ENCODE measurements at places on chromosomes 2 and 18. TPM values are rescaled to one million over a fixed set of nuclear protein-coding genes. Genes with fewer than 3 reads are reported as not detected.
A peak's percentile ranks its signal among the peaks of the same experiment; 100 is the strongest.

- no peaks in the 10 kb centered on the region for H3K27me3 ChIP-seq
- no peak for DNase-seq
- no peak overlapping the region for H3K27ac ChIP-seq
- H3K4me3 ChIP-seq: no peak overlapping the region
Observed at GRCh38 chr2:208565690-208566416, 159.3 kb downstream of the PTH2R start.

GRCh38 chr2:179428649-179429048 lies 164.0 kb upstream of the SESTD1 start:
- no peaks in the 10 kb centered on the region for H3K4me1 ChIP-seq
- no peaks in the 10 kb centered on the region for H3K36me3 ChIP-seq
- peaks cover 6% of the 10 kb centered on the region for H3K27me3 ChIP-seq
- H3K4me3 ChIP-seq: no peak overlapping the region
- H3K27ac ChIP-seq: no peak overlapping the region

- H3K27ac ChIP-seq: no peak overlapping the region
- H3K4me1 ChIP-seq: no peaks in the 10 kb centered on the region
- DNase-seq: no peak
- H3K27me3 ChIP-seq: no peaks in the 10 kb centered on the region
Observed at GRCh38 chr2:79580175-79580574, 67.3 kb downstream of the CTNNA2 start.

DNA sequence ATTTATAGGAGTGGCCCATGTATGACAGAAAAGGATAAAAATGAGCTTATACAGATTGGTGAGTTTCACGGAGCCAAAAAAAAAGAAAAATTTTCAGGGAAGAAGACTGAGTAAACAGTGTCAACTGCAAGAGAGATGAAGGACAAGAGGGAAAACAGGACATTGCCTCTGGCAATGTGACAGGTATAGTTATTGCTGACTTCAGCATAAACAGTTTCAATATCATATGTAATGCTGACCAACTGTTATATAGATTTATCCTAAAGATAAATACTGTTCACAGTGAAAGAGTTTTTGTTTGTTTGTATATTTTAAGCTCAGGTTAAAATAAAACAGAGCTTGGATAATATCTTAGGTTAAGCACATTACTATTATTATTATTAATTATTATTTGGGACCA lies 98.0 kb upstream of the FSIP2 start:
- DNase-seq: no peak
- H3K27ac ChIP-seq: no peak overlapping the region
- H3K4me3 ChIP-seq: no peak overlapping the region
- no peaks in the 10 kb centered on the region for H3K36me3 ChIP-seq
- H3K27me3 ChIP-seq: no peaks in the 10 kb centered on the region

DNA sequence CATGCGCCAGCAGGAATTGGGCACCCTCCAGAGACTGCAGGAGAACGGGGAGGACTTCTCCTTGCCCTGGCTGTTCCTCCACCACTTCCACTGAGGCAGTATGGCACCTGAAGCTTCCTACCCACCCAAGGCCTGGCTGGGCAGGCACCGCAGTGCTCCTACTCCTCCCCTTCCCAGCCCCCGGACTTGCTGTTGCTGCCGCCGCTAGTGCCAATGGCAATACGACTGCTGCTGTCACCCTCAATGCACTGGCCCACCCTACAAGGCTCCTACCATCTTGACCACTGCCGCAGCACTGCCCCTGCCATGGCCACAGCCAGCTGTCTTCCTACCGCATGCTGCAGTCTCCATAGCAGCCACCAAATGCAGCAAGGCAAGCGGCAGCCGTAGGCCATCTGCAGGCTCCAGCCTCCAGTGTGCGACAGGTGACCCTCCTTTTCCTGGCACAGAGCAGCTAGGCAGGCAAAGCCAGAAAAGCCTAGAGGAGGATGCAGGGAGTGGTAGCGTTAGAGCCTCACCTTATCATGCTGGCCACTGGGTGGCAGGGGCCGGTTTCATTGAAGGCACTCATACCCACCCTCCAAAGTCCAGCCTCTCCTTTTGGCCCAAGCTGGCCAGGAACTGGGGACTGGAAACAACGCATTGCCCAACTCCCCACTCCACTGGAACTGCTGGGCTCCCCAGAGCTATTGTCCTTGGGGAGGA lies 47.4 kb upstream of the ANKRD62 start:
- no peak overlapping the region for H3K4me3 ChIP-seq
- H3K27me3 ChIP-seq: no peaks in the 10 kb centered on the region
- no peaks in the 10 kb centered on the region for H3K4me1 ChIP-seq
- H3K36me3 ChIP-seq: no peaks in the 10 kb centered on the region
- DNase-seq: no peak

DNA sequence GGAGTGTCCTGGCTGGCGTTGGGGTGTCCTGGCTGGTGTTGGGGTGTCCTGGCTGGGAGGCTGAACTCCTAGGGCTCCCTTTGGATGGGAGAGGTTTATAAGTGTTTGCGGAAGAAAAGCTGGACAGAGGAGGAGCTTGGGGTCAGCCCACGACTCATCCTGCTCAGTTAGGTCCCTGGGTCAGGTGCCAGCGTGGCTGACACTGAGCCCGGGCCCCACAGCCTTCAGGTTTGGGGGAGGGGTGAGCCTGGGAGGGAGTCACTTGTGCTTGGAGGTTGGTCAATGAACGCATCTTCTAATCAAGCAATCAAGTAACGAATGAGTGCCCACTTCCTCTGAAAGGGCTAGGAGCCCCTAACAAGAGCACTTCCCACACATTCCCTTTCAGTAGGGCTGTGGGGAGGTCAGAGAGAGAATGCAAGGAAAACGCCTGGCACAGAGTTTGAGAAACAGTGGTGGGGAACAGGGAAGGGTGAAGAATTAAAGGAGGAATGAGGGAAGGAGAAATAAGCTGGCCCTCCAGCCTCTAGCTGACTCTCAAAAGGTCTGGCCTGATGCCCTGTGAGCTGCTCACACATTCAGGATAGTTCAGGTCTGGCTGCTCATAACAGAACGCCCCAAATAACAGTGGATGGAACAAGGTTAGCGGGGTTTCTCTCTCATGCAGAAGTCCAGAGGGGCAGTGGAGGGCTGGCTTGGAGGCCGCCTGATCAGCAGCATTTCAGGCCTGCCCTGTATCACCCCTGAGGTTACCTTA lies 670 bp downstream of the KCNIP3 start:
- no peaks in the 10 kb centered on the region for H3K36me3 ChIP-seq
- H3K27ac ChIP-seq: no peak overlapping the region
- no peak for DNase-seq

DNA sequence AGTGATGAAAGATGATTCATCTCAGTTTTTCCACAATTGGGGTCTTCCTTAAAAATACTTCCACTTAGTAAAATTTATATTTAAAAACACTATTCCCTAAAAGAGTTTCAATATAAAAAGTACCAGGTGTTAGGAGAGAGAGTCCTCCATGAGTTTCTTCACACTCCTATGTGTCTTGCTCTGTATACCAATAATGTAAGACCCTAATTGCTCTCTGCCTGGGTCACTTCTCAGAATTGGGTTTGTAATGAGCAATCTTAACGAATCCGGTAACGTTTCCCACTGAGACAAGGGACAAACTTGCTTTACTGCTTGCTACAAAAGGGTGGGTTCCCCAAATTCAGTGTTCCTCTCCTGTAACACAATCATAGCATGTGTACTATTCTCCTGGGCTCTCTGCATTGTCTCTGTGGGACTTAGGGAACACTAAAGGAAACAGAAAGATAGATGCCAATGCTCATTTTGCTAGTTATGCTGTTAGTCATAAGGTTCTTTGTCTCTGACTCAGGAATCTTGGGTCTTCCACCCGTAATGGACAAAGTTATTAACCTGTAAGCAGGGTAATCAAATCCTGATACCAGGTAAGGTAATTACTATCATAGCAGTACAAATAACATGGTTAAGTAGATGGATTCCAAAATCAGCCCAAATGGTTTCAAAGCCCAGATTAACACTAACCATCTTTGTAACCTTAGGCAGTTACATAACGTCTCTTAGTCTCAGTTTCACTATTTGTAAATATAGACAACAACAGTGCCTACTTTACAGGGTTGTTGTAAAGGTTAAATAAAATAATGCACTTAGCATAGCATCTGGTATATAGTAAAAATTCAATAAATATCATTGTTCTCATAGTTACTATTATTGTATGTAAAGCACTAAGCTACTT lies 46.3 kb downstream of the ITSN2 start:
- no peaks in the 10 kb centered on the region for H3K27me3 ChIP-seq
- H3K4me3 ChIP-seq: no peak overlapping the region
- DNase-seq: no peak
- H3K36me3 ChIP-seq: peaks cover 27% of the 10 kb centered on the region
- no peaks in the 10 kb centered on the region for H3K4me1 ChIP-seq

DNA sequence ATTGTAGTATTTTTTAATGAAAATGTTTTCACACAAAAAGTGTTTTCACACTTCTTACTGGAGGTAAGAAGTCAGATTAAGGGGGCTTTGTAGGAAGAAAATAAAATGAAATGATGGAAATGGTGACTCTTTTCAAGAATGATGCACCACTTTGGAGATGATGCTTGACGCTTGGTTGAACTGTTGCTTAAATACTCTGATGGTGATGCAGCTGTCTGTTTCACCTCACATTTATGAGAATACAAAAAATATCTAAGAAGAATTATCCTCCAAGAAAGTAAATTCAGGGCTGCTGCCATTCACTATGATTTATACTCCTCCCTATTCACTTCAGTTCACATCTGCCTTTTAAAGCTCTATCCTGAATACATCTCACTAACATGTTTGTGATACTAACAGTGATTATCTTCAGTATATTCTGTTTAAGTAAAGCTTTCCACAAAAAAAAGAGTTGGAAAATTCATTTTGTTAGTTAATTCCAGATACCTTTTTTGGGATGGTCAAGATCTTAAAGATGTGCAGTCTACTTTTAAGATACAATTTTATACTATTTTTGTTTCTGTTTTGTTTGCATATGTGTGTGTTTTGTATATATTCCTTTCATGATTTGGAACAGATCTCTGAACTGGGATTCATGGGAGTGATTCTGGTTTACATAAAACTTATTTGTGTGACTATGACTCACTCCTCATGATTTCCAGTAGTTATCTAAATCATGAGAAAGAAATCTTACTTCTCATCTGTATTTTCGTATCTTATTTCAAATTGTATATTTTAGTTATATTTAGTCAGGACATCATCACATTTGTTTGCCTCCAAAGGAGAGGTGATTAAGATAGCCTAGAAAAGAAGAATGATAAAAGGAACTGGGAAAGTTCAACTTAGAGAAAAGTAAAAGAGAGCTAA lies 53.1 kb downstream of the SLC39A10 start:
- peaks cover 25% of the 10 kb centered on the region for H3K36me3 ChIP-seq
- H3K27ac ChIP-seq: no peak overlapping the region
- no peak for DNase-seq

GRCh38 chr18:50695431-50696176 lies 124.2 kb downstream of the MRO start:
- peaks cover 5% of the 10 kb centered on the region for H3K27me3 ChIP-seq
- H3K36me3 ChIP-seq: no peaks in the 10 kb centered on the region
- no peak overlapping the region for H3K27ac ChIP-seq
- no peaks in the 10 kb centered on the region for H3K4me1 ChIP-seq

DNA sequence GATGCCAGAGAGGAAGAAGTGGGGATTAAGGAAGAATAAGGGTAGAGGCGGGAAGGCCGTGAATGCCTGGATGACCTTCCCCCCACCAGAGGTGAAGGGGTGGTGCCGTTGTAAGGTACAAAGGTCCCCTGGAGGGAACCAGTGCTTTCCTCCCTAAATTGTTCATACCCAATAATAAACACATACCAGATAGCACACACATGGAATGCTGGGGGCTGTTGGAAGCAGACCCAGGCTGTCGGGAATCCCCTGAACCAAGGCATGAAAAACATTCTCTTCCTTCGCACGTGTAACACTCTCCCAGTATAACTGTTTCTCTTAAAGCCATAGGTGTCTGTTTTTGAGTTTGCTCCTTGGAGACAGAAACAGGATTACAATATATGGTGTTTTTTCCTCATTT lies 107.1 kb upstream of the CTAGE1 start:
- no peaks in the 10 kb centered on the region for H3K4me1 ChIP-seq
- no peaks in the 10 kb centered on the region for H3K36me3 ChIP-seq
- DNase-seq: no peak
- no peak overlapping the region for H3K4me3 ChIP-seq

- H3K36me3 ChIP-seq: no peaks in the 10 kb centered on the region
- H3K27ac ChIP-seq: no peak overlapping the region
- H3K27me3 ChIP-seq: no peaks in the 10 kb centered on the region
- H3K4me1 ChIP-seq: no peaks in the 10 kb centered on the region
- no peak for DNase-seq
Observed at GRCh38 chr2:199160677-199161465, 296.9 kb downstream of the SATB2 start.

DNA sequence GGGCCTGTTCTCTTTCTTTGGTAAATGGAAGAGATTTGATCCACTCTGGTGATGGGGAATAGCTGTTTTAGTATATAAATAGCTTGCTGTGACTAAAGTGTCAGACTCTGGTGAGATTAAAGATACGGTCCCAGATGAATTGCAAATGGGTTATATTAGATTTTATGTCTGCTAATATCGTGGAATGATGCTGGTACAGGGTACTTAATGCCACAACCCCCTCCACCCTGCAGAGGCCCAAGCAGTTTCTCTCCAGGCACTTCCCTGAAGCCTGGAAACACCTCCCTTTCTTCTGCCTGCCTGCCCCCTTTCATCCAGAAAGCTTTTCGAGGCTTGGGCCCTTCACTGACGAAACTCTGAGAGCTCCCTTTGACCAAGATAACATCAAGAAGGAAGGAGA lies 21.4 kb upstream of the RFX8 start:
- H3K4me1 ChIP-seq: peaks cover 5% of the 10 kb centered on the region
- H3K4me3 ChIP-seq: no peak overlapping the region
- no peak for DNase-seq
- H3K36me3 ChIP-seq: no peaks in the 10 kb centered on the region

DNA sequence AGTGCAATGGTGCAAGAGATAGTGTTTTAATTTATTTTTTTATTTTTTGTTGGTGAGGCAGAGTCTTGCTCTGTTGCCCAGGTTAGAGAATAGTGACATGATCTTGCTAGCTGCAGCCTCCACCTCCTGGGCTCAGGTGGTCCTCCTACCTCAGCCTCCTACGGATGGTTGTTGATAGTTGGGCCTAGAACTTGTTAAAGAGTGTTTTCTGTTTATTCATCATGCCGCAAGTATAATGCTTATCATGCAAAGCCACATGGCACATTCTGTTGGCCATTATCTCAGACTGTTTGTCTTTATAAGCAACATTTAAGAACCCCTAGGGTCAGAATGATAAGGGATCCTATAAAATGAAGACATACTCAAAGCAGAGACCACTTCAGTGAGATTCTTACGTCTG lies 1.7 kb downstream of the UGGT1 start:
- H3K4me1 ChIP-seq: no peaks in the 10 kb centered on the region
- no peak overlapping the region for H3K27ac ChIP-seq
- H3K27me3 ChIP-seq: no peaks in the 10 kb centered on the region
- DNase-seq: no peak
- H3K4me3 ChIP-seq: peak overlapping the region; percentile 97
- H3K36me3 ChIP-seq: no peaks in the 10 kb centered on the region

The CD302 gene
- 55.8 TPM for total RNA-seq

The RESP18 gene
- total RNA-seq: not detected

The LYPD6 gene
- total RNA-seq: 0.99 TPM

The SPATA3 gene
- not detected for total RNA-seq

The CHMP3 gene
- total RNA-seq: 117 TPM

The TNS1 gene
- 327 TPM for total RNA-seq

The MLPH gene
- total RNA-seq: 244 TPM

The RASGRP3 gene
- 20.3 TPM for total RNA-seq

The CCL20 gene
- 1.9 TPM for total RNA-seq

The CD8B2 gene
- 0.10 TPM for total RNA-seq

The IGFBP5 gene
- total RNA-seq: 101 TPM

The GKN2 gene
- 181 TPM for total RNA-seq

The SERPINB2 gene
- 3.5 TPM for total RNA-seq

The SULT1C4 gene
- total RNA-seq: 3.6 TPM

The RAX gene
- not detected for total RNA-seq

The TMEM163 gene
- 23.2 TPM for total RNA-seq

The CTDSP1 gene
- 122 TPM for total RNA-seq
